Kidney (tissue), 22 donors: ENCODE measurements at places on chromosomes 13 and 19. TPM values are rescaled to one million over a fixed set of nuclear protein-coding genes. Genes with fewer than 3 reads are reported as not detected.

- no peak for DNase-seq
Measured at GRCh38 chr19:55913643-55914268, 18.4 kb downstream of the NLRP13 start.

- no peak for DNase-seq
Measured at GRCh38 chr13:34343413-34343940, 525.5 kb downstream of the RFC3 start.

- DNase-seq = no peak
Measured at GRCh38 chr13:44908266-44908665, 81.0 kb downstream of the NUFIP1 start.

DNA sequence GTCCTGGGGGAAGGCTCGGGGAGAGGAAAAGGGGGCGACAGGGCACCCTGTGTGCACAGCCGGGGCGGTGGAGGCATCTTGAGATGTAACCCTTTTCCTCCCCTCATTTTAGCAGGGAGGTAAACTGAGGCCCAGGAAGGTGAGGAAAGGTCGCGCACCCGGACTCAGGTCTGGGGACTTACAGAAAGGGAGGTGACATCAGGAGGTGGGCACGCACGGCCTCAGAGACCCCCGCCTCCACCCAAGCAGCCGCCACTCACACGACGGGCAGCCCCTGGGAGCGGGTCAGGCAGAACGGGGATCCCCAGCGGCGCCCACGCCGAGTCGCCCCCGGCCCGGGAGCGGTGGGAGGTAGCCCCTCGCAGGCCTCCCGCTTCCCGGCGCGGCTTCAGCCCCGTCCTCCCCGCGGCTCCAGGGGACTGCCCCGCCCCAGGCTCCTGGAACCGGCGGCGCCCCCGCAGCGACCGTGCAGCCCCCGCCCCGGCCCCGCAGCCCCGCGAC lies 477 bp downstream of the PIP5K1C start:
- DNase-seq = peak; percentile 80

DNA sequence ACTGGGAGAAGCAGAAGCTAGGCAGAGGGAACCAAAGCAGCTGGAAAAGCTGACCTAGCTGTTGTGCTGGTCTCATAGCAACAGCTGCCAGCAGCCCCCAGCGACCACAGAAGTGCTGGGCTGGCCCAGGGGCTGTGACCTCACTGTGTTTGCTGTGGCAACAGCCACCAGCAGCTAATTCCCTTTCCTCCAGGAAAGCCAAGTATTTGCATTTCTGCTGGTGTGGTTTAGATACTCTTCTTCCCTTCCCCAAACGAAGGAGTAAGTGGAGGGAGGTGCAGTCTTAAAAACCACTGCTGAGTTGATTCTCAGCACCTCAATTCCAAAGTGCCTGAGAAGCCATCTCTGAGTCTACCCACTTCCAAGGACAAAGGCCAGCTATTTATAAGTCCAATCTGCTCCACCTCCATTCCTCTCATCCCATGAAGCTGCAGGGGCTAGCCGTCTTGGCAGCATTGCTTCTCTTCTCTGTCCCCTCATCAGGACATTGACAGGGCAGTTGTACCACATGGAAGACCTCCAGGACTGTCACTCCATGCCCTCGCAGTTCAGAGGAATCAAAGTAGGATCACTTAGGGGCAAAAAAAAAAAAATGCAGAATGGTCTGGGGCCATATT lies 11.5 kb upstream of the CCDC97 start:
- no peak for DNase-seq

GRCh38 chr19:55686311-55687050 lies 11.5 kb downstream of the EPN1 start:
- DNase-seq = no peak

Gene ZNF541
- polyA plus RNA-seq = 0.86 TPM
